Stimulated activated CD4-positive, alpha-beta T cell treated with anti-CD3 and anti-CD28 coated beads, Interleukin-1b, Interleukin-23, amount 100 ng/mL, for 1 hour (primary cell): ENCODE measurements at places on chromosomes 7 and 10.
A peak's percentile ranks its signal among the peaks of the same experiment; 100 is the strongest.

DNA sequence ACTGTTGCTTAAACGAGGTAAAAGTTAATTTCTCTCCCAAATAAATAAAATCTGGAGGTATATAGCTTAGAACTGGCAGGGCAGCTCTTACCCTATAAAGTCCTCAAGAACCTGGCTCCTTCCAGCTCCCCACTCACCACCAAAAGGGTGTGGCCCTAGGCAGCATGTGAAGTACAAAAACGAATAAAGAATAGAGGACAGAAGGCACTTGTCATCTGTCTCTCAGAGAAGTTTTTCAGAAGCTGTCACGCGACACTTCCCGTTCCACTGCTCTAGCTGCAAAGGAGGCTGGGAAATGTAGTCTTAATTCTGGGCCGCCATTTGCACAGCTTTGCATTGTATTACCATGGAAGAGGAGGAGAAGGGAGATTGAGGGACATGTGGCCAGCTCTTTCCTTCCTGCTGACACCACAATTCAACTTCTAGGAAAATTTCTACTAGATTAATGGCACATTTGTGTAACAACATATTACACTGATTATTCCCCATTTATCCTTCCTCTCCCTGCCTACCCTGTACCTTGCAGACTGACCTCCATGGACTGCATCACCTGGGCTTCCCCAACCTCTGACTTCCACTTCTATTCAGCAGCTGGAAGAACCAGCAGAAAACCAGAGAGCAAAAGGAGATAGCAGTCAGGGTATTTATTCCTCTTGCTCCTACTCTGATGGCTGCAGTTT, 62.2 kb downstream of the CCDC71L start:
- peak; percentile 16 for DNase-seq

GRCh38 chr7:13989126-13989948, at the start of gene ETV1:
Gene ETV1 (minus strand): TSS chr7:13989666. CDS start chr7:13989052, 614 bp downstream.
- no peak for DNase-seq

- no peak for DNase-seq
Measured at GRCh38 chr7:38699471-38699870, 68.3 kb upstream of the AMPH start.

DNA sequence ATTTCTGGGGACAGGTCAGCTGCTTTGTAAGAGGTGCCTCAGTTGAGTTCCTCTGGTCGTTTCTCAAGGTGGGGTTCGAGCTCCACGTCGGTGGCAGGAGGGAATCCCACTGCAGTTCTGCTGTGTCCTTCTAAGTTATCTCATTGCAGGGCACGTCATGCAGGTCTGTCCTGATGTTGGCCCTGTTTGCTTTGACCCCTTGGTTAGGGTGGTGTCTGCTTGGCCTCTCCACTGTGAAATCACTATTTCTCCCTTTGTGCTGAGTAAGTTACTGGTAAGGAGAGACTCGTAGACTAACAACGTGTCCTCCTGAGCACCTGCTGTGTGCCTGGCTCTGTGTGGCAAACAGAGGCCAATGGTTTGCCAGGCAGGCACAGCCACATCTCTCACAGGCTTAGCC, 372.9 kb upstream of the ZMIZ1 start:
- no peak for DNase-seq

GRCh38 chr7:68969571-68969970, 628.7 kb upstream of the AUTS2 start:
- no peak for DNase-seq

DNA sequence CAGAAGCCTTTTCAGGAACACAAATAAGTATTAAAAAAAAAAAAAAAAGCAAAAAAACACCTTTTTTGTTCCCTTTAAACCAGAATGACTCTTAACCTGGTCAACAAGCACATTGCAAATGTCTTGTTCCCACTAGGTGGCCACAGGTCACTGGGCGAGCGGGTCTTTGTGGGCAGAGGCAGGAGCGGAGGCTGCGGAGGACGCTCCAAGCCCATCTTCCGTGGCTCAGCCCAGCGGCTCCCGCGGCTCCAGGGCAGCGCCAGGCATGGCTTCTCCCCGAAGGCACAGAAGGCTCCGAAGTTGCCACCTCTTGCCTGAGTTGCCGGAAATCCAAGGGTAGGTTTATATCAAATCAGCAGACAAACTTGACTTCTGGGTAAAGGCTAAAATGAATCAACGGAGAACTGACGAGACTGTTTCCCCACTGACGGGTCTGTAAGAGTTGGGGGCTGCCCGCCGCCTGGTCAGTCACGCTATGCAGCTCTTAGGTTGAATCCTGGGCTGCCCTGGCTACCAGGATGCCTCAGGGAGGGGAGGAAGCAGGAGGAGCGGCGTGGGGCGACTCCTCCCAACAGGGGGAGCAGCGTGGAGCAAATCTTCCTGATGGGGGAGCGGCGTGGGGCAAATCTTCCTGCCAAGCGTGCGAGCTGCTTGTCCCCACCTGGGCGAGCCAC, 144.5 kb downstream of the PTPRN2 start:
- no peak for DNase-seq

DNA sequence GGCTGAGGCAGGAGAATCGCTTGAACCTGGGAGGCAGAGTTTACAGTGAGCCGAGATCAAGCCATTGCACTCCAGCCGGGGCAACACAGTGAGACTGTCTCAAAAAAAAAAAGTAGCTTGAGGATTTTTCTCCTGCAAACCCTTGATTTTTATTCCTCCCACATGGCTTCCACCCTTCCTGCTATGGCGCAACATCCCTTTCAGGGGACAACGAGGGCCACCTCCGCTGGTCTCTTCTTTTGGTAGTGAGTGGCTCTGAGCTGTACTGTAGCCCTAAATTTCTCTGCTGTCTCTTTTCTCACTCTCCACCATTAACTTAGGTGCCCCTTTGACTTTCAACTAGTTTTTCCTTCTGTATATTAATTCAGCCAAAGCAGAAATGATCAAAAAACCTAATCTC, 113.4 kb downstream of the HIPK2 start:
- DNase-seq: no peak

DNA sequence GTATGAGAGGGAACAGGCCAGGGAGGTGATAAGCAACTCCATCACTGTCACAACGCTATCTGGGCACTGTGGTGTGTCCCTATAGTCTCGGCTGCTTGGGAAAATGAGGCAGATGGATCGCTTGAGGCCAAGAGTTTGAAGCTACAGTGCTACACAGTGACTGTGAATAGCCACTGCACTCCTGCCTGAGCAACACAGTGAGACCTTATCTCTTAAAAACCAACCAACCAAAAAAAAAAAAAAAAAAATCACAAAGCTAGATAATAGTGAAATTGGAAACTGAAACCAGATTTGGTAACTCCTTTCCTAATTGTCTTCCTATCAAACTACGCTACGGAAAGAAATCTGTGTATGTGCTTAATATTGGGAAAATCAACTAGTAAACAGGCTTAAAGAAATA, 14.1 kb downstream of the MICU1 start:
- no peak for DNase-seq

GRCh38 chr10:29886299-29886698, 173.1 kb downstream of the JCAD start:
- no peak for DNase-seq

- DNase-seq: no peak
Measured at GRCh38 chr7:6153646-6154541, 118.5 kb downstream of the CYTH3 start.

DNA sequence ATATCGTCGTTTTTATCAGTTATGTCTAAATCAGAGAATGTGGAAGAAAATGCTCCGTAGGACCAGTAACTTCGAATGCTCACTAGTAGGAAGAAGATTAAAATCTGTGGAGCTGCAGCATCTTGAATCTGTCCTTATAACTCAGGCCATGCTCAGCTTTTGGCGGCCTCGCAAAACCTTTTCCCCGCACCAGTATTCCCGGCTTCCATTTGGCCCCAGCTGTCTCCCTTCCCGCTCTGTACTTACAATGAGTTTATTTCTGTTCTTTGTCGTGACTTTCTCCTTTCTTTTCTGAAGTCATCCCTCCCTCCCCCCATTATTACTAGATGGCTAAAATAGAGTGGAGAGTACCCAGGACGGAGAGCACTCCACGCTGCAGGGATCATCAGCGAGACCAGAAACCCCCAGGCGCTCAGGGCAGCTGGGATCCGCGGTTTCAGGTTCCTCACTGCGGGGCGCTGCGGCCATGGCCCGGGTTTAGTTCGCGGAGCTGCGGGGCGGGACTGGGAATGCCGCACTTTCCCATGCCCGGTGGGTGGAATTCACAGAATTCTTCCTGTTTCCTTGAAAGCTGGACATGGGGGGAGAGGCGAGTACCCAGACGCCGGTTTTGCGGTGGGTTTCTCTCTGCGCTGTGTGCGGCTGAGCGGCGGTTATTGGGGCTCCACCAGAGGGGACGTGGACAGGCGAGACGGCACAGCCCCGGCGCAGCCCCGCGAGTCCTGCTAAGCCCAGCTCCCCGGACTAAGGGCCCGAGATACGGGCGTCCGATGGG, 183.5 kb downstream of the POM121L12 start:
- DNase-seq: no peak

GRCh38 chr10:59090817-59091622, 85.4 kb upstream of the PHYHIPL start:
- DNase-seq: no peak

DNA sequence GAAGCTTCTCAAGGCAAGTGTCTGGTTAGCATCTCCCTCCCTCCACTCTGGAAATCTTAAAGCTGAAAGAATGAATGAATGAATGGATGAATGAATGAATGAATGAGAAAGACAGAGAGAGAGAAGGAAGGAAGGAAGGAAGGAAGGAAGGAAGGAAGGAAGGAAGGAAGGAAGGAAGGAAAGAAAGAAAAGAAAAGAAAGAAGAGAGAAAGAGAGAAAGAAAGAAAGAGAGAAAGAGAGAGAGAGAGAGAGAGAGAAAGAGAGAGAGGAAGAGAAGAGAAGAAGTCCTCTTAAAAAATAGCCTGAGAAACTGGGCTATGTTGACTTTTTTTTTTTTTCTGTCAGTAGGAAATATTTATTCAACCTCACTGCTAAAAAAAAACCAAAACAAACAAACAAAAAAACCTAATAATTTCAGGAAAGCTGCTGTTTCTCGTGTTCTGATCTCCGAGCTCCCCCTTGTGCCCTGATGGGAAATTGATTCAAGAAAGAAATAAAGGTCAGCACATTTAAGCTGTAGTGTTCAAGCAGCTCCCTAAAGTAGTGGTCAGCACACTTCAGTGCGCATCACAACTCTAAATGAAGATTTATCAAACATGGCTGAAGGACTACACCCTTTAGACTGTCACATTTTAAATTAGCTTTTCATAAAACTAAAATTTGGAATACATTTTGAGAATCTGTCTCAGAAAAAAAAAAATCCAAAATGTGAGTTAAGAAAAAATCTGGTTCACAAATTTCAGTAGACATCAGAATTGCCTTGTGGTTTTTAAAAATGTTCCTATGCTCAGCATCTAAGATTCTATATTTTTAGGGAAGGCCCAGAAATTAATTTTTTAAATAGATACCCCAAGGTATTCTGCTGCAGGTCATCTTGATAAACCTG, 154.3 kb downstream of the ELAPOR2 start:
- DNase-seq: no peak

GRCh38 chr10:3538291-3538655, 246.7 kb downstream of the KLF6 start:
- DNase-seq: no peak

DNA sequence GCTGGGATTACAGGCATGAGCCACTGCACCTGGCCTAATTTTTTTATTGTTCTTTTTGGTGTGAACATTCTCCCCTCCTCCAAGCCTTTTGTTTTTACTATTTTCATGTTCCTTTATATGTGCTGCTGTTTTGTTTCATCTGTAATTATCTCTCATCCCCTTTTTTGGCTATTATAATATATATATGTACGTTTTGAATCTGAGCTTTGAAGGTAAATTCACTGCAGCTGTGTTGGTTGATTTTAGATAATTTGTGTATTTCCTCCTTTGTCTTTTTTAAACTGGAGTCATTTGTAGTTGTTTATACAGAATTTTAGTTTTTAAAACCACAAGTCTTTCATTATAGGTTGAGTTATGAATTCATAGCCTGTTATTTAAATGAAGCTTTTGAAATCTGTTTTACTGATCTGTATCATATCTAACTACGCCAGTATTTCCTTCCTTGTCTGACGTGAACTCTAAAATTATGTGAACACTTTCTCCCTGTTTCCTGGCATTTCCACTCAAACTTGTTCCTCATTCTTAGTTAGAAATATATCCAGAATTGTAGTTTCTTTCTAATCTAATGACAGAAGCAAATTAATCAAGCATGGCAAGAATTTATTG, 54.9 kb downstream of the PTEN start:
- DNase-seq: no peak

DNA sequence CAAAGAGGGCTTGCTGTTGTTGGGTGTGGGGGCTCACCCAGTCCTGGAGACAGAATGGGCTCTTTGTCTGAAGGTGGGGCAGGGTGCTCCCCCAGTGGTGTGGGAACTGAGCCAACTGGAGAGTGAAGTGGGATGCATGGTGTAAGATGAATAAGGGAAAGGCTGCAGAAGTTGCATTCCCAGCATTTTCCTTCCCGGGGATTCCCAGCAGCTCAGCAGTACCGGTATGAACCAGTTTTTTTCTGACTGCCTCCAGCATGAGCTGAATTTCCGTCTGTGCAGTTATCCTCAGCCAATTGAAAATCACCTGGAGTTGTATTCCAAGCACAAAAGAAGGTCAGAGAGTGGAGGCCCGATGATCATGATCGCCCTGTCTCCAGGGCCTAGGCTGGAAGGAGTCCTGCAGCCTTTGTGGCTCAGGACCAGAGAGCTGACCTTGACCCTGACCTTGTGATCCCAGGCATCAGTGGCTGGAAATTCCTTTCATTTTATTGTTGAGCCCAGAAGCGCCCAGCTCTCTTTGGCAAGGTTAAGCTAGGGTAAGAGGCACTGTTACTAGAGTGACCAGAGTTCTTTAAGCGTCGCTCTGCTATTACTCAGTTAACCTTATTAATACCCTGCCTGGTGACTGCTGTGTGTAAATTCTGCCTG, 33.4 kb downstream of the OGDH start:
- no peak for DNase-seq

- no peak for DNase-seq
Measured at GRCh38 chr7:87624628-87625027, 3.6 kb upstream of the RUNDC3B start.

DNA sequence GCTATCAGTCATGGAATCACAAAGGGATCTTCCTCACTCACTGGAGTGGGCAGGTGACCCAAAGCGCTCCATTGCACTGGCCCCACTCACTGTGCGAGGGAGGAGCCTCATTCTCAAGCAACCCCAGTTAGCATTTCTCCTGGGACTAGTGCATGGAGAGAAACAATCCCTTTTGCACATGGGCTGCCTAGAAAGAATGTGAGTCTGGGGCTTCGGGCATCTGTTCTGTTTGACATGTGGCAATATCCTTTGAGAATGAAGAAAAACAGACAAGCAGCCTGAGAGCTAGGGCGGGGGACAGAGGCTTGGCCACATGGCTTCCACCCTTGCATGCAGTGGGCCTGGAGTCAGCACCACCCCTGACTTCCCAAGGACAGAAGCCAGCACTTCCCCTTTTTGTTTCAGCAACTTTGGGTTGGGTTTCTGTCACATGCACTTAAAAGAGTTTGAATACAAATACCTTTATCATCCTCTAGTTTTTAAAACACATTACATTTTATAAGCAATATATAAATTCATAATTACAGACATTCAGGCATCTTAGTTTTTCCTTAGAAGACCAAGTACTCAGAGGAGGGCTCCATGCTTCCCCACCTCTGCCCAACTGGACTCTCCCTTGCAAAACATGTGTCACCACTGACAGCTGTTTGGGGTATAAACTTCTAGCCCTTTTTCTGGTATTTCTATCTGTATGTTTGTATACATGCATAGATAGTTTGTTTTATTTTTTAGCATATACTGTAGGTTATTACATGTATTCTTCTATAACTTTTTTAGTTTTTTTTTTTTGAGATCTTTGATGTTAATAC, 73.8 kb downstream of the RBM20 start:
- DNase-seq: no peak

- DNase-seq: peak; percentile 3
Measured at GRCh38 chr10:12042409-12042796, 206 bp downstream of the UPF2 start.
